DMS 273 treated with DMSO at 0.1 percent for 48 hours (cell line): ENCODE measurements at places on chromosomes 2 and 18.

DNA sequence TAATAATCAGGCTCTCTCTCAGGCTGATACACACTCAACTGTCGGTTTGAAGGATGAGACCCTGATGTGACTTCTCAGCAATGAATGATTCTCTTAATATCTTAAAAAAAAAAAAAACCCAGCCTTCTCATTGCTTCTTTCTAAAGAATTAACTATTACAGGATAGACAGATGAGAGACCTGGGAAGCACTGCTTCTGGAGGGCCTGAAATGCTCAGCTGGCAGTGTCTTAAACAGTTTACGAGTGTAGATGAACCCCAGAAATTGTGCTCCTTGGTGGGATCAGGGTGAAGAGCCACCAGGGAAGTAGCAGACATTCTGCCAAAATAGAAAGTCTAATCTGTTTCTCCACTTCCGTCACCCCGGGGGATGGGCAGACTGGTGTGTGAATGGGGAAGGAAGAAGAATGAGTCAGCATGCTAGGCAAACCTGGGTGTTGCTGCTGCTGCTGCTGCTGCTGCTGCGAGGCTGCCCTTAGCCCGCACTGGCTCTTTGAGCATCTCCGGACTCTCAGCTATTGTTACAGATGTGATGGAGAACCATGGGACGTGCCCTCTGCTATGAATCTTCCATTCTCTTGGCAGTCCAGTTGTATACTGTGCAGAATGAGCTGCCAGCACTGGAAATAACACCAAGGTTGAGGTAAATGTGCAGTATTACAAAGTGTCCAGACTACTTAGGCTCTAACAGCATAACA lies 158.4 kb downstream of the SETBP1 start:
- no peak for DNase-seq

DNA sequence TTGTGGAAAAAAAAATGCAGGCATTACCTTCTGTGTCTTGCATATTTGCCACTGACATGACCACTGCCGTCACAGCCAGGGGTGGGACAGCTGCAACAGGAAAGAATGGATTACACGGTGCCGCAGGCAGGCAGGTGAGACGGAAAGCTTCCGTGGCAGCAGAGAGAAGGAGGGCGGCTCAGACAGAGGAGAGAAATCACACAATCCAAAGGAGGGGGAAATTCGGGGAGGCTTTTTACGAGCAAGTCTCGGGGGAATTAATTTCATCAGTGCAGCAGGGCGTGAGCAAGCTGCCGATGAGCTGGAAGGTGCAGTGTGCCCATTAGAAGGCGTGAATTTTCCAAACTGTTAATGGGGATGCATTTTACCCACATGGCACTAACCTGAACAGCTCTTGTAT lies 234.8 kb upstream of the PXDN start:
- no peak for DNase-seq

GRCh38 chr2:75381032-75381431 lies 179.7 kb downstream of the EVA1A start:
- DNase-seq: no peak

- DNase-seq: peak; percentile 76
Measured at GRCh38 chr18:1018181-1018681, 113.6 kb downstream of the ADCYAP1 start.

DNA sequence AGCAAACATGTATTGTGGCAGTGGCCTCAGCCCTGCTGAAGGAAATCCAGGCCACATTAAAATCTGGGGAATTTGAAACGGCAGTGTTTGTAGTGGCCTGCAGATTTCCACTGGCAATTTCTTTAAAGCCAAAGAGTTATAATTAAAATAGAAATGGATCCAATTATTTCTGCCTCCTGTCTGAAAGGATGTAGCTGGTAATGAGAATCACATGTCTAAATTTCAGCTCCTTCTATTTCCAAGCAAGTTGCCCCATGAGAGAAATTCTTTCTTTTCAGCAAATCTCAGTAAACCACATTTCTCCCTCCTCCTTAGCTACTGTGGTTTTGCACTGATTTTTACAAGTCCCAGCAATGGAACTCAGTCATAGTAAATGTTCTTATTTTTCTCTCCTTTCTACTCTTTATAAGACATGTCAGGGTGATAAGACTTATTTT lies 55.4 kb upstream of the ZNF396 start:
- no peak for DNase-seq

DNA sequence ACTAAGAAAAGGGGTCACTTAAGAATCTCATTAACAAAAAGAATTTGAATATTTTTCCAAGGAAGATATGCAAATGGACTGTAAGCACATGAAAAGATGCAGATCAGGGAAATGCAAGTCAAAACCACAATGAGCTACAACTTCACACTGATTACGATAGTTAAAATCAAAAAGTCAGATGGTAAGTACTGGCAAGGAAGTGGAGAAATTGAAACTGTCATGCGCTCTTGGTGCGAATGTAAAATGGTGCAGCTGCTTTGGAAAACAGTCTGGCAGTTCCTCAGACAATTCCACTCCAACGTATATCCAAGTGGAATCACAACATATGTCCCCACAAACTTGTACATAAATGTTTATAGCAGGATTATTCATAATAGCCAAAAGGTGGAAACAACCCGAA lies 81.4 kb downstream of the MSH2 start:
- DNase-seq: no peak

- no peak for DNase-seq
Measured at GRCh38 chr2:222322236-222322635, 23.4 kb upstream of the PAX3 start.

DNA sequence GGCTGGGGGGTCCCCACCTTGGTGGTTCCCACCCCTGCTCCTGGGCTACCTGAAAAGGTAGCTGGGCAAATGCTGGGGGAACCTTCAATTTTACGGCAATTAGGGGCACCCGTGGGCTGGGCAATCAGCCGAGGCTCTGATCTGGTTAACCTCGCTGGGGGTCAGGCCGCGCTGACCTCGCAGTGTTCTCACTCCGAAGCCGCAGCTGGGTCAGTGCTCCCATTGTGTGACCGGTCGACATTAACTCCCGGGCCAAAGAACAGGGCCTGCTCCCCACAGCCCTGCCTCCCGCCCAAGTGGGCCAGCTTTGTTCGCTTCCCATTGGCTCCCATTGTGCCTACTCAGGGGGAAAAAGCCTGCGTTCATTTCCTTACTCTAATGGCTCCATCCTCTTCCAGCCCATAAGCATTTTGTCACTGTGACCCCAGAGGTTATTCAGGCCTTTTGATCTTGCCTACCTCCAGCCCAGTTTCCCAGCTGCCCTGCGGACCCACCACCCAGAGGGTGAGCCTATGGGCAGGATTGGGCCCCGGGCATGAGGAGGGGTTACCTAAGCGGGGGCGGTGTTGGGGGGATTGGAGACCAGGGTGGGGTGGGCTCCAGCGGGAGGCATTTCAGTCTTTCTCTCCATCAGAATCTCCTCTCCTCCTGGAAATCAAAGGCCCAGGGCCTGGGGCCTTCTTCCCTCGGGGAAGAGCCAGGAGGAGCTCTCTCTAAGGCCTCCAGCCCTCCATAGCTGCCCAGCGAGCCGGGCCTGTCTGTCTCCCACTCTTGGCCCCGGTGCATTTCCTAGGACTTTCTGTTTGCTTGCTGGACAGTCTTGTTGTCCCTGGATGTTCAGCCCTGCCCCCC lies 90.1 kb downstream of the MYCN start:
- no peak for DNase-seq

GRCh38 chr2:238868616-238869292 lies 20.9 kb downstream of the TWIST2 start:
- no peak for DNase-seq

- DNase-seq: no peak
Measured at GRCh38 chr18:26418225-26418624, 130.1 kb downstream of the KCTD1 start.

GRCh38 chr18:21300035-21300907 lies 58.2 kb downstream of the GREB1L start:
- no peak for DNase-seq

DNA sequence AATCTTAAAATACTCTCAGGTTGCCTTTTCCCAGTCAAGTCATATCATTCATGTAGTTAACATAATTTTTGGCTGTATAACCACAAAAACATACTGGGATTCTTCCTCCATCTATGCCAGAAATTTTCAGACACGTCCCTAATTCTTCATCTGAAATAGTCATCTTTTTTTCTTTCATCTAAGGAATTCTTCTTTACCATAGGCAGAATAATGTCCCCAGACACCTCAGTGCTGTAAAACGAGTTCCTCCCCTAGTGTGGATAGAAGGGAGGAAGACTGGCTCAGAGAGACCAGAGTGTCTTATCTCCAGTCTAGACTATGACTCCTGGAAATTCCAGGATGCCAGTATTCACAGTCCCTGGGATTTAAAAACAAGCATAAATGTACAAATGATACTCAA lies 127.8 kb downstream of the MREG start:
- DNase-seq: no peak

GRCh38 chr2:191866675-191867506 lies 20.0 kb upstream of the CAVIN2 start:
- no peak for DNase-seq

DNA sequence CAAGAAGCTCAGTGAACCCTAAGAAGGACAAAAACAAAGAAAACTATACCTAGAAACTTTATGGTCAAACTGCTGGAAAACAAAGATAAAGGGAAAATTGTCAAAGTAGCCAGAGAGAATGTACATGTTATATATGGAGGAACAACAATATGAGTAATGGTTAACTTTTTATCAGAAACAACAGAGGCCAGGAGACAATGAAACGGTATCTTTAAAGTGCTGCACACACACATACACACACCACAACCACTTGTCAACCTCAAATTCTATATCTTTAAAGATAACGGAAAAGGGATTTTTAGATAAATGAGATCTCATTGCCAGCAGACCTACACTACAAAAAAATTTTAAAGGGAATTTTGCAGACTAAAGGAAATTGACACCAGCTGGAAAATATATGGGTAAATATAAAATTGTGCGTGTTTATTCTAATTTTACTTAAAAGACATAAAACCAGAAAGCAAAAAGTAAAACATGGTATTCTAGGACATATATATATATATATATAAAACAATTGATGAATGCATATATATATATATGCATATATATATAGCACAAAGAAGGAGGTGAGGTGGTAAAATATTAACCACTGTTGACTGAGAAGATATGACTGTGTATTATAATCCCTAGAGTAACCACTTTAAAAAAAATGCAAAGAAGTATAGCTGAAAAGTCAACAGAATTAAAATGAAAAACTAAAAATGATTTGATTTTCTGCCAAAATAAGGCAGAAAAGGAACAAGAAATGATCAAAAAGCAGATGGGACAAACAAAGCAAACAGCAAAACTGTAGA lies 172.0 kb downstream of the SRBD1 start:
- no peak for DNase-seq

- no peak for DNase-seq
Measured at GRCh38 chr2:240145461-240145860, 5.0 kb upstream of the OTOS start.

- DNase-seq: no peak
Measured at GRCh38 chr2:3377279-3377611, 373 bp downstream of the EIPR1 start.

GRCh38 chr2:20567159-20567925 lies 83.6 kb downstream of the HS1BP3 start:
- DNase-seq: no peak

DNA sequence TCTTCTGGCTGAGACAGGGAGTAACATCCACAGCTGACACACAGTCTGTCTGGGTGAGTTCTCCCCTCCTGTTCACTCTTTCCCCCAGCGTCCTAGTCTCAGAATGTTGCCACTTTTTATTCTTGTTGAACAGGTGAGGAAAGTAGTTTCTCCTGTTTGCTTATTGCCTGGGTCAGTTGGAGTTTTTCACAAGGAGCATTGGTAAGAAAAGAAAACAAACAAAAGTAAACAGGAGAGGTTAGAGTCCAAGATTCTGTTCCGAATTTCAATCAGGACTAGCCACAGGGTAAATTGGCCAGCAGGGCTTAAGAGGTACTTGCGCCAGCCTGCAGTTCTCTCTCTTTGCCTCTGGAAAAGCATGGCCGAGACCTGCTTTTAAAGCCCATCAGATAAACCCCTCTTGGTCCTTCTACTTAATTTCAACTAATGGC lies 255.0 kb upstream of the EPAS1 start:
- DNase-seq: no peak

GRCh38 chr18:4207383-4207985 lies 247.6 kb downstream of the DLGAP1 start:
- DNase-seq: no peak

- DNase-seq: no peak
Measured at GRCh38 chr18:36309436-36310391, 12.2 kb downstream of the FHOD3 start.

DNA sequence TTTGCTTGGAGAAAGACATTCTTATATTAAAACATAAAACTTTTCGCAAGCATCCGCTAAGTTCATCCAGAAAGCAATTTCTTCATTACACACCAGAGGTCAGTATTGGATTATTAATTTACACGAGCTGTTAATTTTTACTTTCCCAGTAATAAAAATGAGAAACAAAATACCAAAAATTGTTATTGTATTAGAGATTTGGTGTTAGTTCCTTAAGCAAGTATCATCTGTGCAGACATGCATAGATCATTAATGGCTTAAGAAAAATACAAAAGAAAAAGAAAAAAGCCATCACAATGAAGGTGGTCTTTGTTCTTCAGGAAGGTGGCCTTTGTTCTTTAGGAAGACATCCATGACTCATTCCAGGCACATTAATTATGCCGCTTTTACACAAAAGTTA lies 53.6 kb upstream of the HNMT start:
- DNase-seq: no peak

DNA sequence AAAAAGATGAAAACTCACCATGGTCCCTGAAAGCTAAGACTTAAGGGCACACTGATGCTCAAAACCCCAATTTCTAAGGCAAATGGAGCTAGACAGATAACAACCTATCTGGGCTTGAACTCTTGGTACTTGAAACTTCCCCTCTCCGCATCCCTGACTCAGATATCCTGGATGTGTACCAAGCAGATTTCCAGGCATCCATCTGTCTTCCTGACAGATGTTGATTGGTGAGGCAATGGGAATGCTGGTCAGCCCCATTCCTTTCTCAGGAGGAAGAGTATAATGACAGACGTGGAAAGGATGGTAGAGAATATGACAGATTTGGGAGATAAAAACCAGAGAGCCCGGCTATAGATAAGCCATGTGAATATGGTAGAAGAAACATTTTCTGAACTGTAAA lies 69.2 kb downstream of the ADD2 start:
- DNase-seq: no peak

DNA sequence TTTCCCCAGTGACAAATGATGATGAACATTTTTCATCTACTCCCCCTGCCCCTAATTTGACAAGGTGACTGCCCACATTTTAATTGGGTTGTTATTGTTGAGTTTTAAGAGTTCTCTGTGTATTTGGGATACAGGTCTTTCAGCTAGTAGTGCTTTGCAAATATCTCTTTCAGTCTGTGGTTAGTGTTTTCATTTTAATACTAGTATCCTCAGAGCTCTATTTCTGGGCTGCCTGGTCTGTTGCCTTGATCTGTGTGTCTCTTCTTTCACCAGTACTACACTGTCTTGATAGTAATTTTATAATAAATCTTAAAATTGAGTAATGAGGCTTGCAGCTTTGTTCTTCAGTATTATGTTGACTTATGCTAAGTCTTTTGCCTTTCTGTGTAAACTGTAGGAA lies 19.7 kb downstream of the EIF5B start:
- no peak for DNase-seq

DNA sequence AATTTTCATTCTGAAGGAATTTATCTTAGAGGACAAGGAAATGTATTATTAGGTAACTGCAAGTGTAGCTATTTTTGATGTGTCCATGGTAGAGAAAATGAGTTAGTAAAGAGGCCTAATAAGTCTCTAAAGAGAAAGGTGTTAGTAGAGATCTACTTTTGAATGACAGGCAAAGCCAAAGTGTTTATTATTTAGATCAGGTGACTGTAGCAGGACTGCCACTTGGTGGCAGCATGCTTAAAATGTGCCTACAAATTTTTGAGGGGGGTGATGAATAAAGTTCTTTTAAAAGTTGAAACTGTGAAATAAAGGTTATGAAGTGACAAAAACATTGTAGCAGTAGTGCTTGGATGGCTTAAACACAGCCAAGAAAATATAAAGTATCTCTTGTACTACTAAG lies 421.5 kb upstream of the MEIS1 start:
- no peak for DNase-seq
